Activated T-helper 1 cell treated with anti-CD3 and anti-CD28 coated beads, Interleukin-12 subunit alpha, Interleukin-12 subunit beta, Interleukin-2, Interleukin-4 antibody, amounts not matched to agents 30 ng/mL and 10 ng/mL and 1 ng/mL, durations not matched to agents 14 hours and 24 hours and 36 hours (primary cell): ENCODE measurements at places on chromosomes 3 and 15.

DNA sequence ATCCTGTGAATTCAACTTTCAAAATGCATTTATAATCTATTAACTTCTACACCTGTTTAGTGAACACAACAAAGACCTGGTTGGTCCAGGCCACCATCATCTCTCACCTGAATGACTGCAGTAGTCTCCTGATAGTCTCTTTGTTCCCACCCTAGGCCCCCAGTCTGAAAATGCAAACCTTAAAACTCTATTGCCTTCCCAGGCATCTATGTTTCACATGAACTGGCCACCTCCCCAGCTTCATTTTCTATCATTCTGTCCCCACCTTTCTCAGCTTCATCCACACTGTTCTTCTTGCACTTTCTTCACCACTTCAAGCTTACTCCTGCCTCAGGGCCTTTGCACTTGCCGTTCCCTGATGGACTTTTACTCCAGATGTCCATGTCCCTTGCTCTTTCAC is 45.0 kb downstream of the CLSTN2 start:
- H3K36me3 ChIP-seq = no peaks in the 10 kb centered on the region
- H3K27me3 ChIP-seq = no peaks in the 10 kb centered on the region
- no peak overlapping the region for H3K27ac ChIP-seq

- peaks cover 2% of the 10 kb centered on the region for H3K27me3 ChIP-seq
- peaks cover 5% of the 10 kb centered on the region for H3K4me1 ChIP-seq
- H3K4me3 ChIP-seq = no peak overlapping the region
- H3K36me3 ChIP-seq = peaks cover 2% of the 10 kb centered on the region
- H3K27ac ChIP-seq = no peak overlapping the region
These were observed 424.5 kb downstream of the TIGIT start for GRCh38 chr3:114718071-114718897.

DNA sequence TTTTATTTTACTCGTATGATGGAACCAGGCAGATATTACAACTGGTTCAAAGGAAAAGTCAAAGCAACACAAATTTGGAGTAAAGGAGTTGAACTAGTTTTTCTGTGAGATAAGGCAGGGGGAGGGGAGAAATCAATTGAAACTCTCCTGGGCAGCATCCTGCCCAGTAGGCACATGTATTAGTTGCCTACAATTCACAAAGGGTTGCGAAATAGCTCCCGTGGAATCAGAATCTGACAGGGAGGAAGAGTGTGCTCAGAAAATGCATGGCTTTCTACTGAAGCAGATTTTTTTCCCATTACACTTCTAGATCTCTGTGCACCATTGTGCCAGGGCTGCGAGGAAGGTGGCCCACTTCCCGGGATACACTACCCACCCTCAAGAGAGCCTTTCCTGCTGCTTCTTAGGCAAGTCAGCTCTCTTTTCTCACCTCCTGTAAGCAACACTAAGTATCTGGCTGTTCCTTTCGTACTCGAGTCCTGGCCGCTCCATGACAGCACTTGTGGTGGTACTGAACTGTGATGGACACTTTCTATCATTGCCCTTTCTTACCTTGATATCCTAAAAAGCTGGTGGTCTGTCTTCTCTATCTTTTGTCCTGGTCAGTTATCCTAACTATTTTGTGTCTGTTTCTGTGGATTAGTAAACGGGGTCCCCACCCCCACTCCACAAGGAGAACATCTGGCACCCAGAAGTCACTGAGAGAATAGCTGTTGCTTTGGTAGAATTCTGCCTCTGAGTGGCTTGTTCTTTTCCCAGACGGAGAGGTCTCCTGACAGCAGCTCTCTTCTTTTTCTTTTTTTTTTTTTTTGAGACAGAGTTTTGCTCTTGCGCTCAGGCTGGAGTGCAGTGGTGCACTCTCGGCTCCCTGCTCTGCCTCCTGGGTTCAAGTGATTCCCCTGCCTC is 74.8 kb downstream of the RPL39L start:
- H3K27me3 ChIP-seq = no peaks in the 10 kb centered on the region
- H3K36me3 ChIP-seq = peaks cover 55% of the 10 kb centered on the region
- no peak for DNase-seq
- H3K27ac ChIP-seq = peak overlapping the region; percentile 76
- peaks cover 67% of the 10 kb centered on the region for H3K4me1 ChIP-seq
- H3K4me3 ChIP-seq = no peak overlapping the region

GRCh38 chr3:167814441-167814951 is 79.0 kb downstream of the SERPINI1 start:
- H3K36me3 ChIP-seq = no peaks in the 10 kb centered on the region
- H3K4me1 ChIP-seq = no peaks in the 10 kb centered on the region
- no peak overlapping the region for H3K4me3 ChIP-seq
- H3K27ac ChIP-seq = no peak overlapping the region

DNA sequence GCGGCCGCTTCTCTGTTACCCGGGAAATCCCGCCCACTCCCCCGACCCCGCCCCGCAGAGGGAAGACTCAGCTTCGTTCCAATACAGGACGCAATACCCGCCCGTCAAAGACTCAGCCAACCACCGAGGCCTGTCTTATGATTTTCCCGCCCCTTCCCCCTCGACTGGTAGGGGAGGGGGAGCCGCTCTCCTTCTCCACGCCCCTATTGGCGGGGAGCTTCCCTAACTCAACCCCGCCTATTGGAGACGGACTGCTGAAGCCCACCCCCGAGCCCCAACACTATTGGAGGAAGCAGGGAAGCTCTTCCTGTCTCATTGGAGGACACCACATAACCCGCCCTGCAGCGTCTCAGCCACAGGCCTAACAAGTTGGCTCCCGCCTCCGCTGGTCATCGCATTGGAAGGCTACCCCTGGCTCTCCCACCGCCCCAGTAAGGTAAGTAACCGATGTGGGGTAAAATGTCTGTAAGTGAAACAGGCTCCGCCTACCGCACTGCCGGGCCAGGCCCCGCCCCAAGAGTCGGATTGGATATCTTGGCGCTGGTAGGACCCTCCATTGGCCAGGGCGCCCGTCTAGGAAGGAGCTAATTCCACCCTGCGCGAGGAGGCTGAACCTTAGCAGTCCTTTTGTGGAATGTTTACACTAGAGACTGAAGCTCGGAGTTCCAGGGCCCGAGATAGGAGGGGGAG is at the start of gene SIN3A:
Gene SIN3A, minus strand, starts transcription at position 17 of the 690 bp plus-strand sequence. CDS start 21,315 bp downstream, outside the sequence.
- peaks cover 48% of the 10 kb centered on the region for H3K4me1 ChIP-seq
- peak; percentile 97 for DNase-seq
- no peaks in the 10 kb centered on the region for H3K27me3 ChIP-seq
- H3K36me3 ChIP-seq = peaks cover 2% of the 10 kb centered on the region

GRCh38 chr3:2861120-2861519 is 249.1 kb downstream of the IL5RA start:
- no peaks in the 10 kb centered on the region for H3K36me3 ChIP-seq
- peaks cover 2% of the 10 kb centered on the region for H3K4me1 ChIP-seq
- no peak for DNase-seq

DNA sequence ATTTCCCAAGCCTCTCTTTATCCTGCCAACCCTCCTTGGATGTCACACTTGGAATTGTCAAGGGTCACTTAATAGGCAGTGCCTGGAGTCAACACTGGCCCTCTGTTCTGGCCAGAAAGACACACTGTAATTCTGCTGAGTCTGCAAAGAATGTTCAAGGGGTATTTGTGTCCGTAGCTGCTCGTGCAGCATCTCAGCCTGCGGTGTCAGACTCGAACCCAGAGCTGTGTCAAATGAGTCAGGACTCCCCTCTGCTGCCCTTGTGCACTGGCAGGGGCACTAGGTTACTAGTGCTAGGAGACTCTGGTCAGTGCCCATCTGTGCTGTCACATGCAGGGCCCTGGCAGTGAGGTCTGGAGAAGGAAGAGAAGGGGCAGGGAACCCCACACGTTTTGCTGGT is 795 bp upstream of the AHSG start:
- peaks cover 17% of the 10 kb centered on the region for H3K4me1 ChIP-seq
- H3K36me3 ChIP-seq = peaks cover 1% of the 10 kb centered on the region
- no peak overlapping the region for H3K4me3 ChIP-seq
- H3K27ac ChIP-seq = no peak overlapping the region

DNA sequence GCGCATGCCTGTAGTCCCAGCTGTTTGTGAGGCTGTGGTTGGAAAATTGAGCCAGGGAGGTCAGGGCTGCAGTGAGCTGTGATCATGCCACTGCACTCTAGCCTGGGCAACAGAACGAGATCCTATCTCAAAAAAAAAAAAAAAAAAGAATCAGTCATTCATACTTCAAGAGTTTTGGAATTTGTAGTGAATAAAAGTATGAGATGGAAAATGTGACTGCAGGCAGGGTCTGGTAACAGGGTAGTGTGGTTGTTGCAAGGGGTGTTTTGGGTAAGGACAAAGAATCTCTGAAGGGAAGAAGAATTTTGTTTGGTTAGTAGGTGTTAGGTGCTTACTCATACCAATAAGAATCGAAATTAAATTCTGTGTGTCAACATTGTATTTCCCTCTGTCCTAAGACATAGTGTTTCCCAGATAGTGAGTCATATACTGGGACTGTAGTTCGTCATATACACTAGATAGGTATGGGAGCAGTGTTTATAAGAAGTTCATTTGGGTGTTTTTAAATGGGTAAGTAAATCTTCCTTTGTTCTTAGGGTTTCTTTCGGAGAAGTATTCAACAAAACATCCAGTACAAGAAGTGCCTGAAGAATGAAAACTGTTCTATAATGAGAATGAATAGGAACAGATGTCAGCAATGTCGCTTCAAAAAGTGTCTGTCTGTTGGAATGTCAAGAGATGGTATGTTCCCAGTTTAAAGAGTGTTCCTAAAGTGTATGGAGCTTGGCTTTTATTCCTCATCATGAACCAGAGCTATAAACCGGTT is 14.2 kb downstream of the NR1D2 start:
- peaks cover 2% of the 10 kb centered on the region for H3K27me3 ChIP-seq
- peaks cover 9% of the 10 kb centered on the region for H3K4me1 ChIP-seq
- peaks cover 5% of the 10 kb centered on the region for H3K36me3 ChIP-seq
- no peak for DNase-seq

- no peak for DNase-seq
- peaks cover 7% of the 10 kb centered on the region for H3K27me3 ChIP-seq
- no peaks in the 10 kb centered on the region for H3K4me1 ChIP-seq
- H3K36me3 ChIP-seq = no peaks in the 10 kb centered on the region
- no peak overlapping the region for H3K4me3 ChIP-seq
- H3K27ac ChIP-seq = no peak overlapping the region
These were observed 108.6 kb downstream of the MEX3B start for GRCh38 chr15:81937189-81937588.

DNA sequence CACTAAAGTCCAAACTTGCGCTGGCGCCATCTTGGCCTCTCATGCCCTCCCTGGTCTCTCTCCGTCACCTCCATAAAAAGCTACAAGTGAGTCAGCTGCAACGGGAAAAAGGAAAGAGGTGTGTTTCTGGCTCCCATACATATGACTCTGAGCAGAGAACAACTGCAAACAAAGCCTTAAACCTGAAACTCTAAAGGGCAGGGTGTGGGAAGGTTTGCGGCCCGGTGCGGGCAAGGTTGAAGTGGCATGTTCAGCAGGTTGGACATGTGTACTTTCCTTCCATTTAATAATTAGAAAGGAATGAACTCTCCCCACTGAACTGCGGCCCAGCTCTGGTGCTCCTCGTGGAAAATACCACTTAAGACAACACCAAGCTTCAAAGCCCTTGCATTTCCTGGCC is 59.0 kb upstream of the PPARG start:
- DNase-seq = no peak
- H3K4me1 ChIP-seq = peaks cover 9% of the 10 kb centered on the region
- H3K27ac ChIP-seq = no peak overlapping the region
- H3K4me3 ChIP-seq = no peak overlapping the region

- H3K4me1 ChIP-seq = no peaks in the 10 kb centered on the region
- no peaks in the 10 kb centered on the region for H3K36me3 ChIP-seq
- no peak overlapping the region for H3K4me3 ChIP-seq
- no peak for DNase-seq
- H3K27ac ChIP-seq = no peak overlapping the region
- H3K27me3 ChIP-seq = no peaks in the 10 kb centered on the region
These were observed 524.7 kb downstream of the DIPK2A start for GRCh38 chr3:144496141-144496835.

DNA sequence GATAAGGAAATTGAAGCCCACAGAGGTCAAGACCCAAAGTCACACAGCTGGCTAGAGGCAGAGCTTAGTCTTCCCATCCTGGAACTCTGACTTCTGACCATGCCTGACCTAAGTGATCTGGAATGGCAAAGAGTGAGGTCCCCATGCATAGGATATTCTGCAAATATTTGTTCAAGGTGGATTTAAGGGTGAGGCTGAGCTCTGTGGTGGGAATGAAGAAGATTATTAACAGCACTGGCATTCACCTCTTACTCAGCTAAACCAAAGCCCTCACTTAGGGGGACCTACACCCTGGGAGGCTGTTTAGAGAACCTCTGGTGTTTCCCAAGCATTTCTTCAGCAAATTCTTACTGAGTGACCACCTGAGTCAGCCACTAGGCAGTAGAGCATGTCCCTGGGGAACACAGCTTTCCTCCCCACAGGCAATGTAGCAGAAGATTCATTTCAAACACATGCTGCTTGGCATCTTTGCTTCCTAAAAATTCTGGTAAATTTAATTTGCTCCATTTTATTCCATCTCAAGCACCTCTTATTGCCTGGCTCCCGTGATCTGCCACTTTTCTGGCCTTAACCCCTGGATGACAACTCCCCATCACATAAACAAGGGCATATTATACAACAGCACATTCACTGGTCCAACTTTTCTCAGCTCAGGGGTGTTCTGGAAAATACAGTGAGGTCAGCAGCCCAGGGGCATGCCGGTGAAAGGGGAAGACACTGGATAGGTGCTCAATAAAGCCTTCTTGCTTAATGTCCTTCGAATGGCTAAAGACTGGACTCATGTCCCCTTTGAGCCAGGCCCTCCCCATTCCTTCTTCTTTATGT is 176.0 kb downstream of the ABHD5 start:
- H3K4me3 ChIP-seq = no peak overlapping the region
- H3K4me1 ChIP-seq = no peaks in the 10 kb centered on the region
- peaks cover 3% of the 10 kb centered on the region for H3K27me3 ChIP-seq
- H3K27ac ChIP-seq = no peak overlapping the region
- no peak for DNase-seq
- no peaks in the 10 kb centered on the region for H3K36me3 ChIP-seq

DNA sequence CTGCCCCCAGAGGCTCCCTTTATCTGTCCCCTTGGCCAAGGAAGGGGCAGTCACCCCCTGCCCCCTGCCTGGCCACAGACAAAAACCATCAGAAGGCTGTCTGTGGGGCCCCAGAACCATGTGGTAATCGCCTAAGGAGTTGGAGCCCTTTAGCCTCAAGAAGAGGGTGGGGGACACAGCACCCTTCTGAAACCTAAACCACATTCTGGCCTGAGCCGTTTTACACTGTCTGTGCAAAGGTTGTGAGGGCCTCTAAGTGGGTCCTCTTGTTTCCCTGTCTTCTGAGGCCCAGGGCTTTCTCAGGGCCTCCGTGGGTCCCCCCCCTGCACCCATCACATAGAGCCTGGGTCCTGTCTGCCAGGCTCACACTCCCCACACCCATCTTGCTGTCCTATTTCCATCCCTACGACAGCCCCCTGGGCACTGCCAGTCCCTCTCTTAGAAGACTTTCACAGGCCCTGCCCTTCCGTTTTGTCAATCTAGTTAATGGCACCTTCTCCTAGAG is 17.9 kb upstream of the RPUSD3 start:
- no peak overlapping the region for H3K4me3 ChIP-seq
- no peaks in the 10 kb centered on the region for H3K4me1 ChIP-seq
- H3K27me3 ChIP-seq = peaks cover 13% of the 10 kb centered on the region
- H3K27ac ChIP-seq = no peak overlapping the region
- no peaks in the 10 kb centered on the region for H3K36me3 ChIP-seq
- DNase-seq = no peak
